Smooth muscle cell of the coronary artery (primary cell): ENCODE measurements at places on chromosomes 13 and 19. TPM values are rescaled to one million over a fixed set of nuclear protein-coding genes. Genes with fewer than 3 reads are reported as not detected.

The HNRNPL gene
- 123 and 220 TPM in 2 replicates for total RNA-seq

The GPR12 gene
- not detected in 2 replicates for total RNA-seq

The TICAM1 gene
- total RNA-seq, result 0.59 and 2.3 TPM in 2 replicates

The PROZ gene
- total RNA-seq, result not detected in 2 replicates

The ZNF790 gene
- total RNA-seq, result 9.8 and 10.9 TPM in 2 replicates

The MUC16 gene
- not detected in 2 replicates for total RNA-seq

The SLAIN1 gene
- total RNA-seq, result 0.30 TPM in 1 of 2 replicates, not detected in the other

The KLK14 gene
- total RNA-seq, result not detected in 2 replicates

The RASAL3 gene
- not detected in 2 replicates for total RNA-seq

The MEIOSIN gene
- total RNA-seq, result not detected in 2 replicates

The ZNF850 gene
- 1.2 and 5.9 TPM in 2 replicates for total RNA-seq

The FPR1 gene
- total RNA-seq, result 0.47 TPM in 1 of 2 replicates, not detected in the other

The OR7A5 gene
- not detected in 2 replicates for total RNA-seq

The GIPR gene
- 1.8 TPM in 1 of 2 replicates, not detected in the other for total RNA-seq

The CYP2A6 gene
- total RNA-seq, result not detected in 2 replicates

The ATP7B gene
- 2.8 and 4.2 TPM in 2 replicates for total RNA-seq

The URAD gene
- not detected in 2 replicates for total RNA-seq

The ANKRD24 gene
- total RNA-seq, result 0.53 and 2.3 TPM in 2 replicates

The SSC5D gene
- 0.68 and 5.7 TPM in 2 replicates for total RNA-seq

The ZNF415 gene
- total RNA-seq, result 4.1 and 7.1 TPM in 2 replicates

The EBPL gene
- 20.4 and 54.6 TPM in 2 replicates for total RNA-seq

The N4BP2L1 gene
- 0.83 and 3.3 TPM in 2 replicates for total RNA-seq

The DACH1 gene
- under 0.01 and 1.8 TPM in 2 replicates for total RNA-seq

The NDUFA11 gene
- total RNA-seq, result 196 and 302 TPM in 2 replicates

The CCDC194 gene
- not detected in 2 replicates for total RNA-seq

The NAXD gene
- total RNA-seq, result 17.4 and 21.3 TPM in 2 replicates
